CD4-positive, alpha-beta T cell (primary cell): ENCODE measurements at places on chromosomes 2 and 18. TPM values are rescaled to one million over a fixed set of nuclear protein-coding genes. Genes with fewer than 3 reads are reported as not detected.

The GPR45 gene
- not detected for total RNA-seq

The FAM228A gene
- 0.20 TPM for total RNA-seq

The MAPRE3 gene
- 3.4 TPM for total RNA-seq

The MALL gene
- total RNA-seq = not detected

The PJVK gene
- total RNA-seq = 3.8 TPM

The CIB4 gene
- not detected for total RNA-seq

The SRD5A2 gene
- not detected for total RNA-seq

The COLEC12 gene
- not detected for total RNA-seq

The SCN9A gene
- total RNA-seq = 0.17 TPM

The NGEF gene
- total RNA-seq = not detected

The DUSP2 gene
- total RNA-seq = 728 TPM

The CD28 gene
- total RNA-seq = 130 TPM

The GNLY gene
- total RNA-seq = 45.1 TPM

The CASP10 gene
- total RNA-seq = 13.7 TPM

The C1GALT1C1L gene
- total RNA-seq = not detected

The SPDYA gene
- 12.8 TPM for total RNA-seq

The NDC80 gene
- total RNA-seq = 6.3 TPM

The SLC14A1 gene
- 5.2 TPM for total RNA-seq

The MAL gene
- 102 TPM for total RNA-seq

The IL36RN gene
- total RNA-seq = not detected

The ACVR1C gene
- 5.2 TPM for total RNA-seq

The RAX gene
- total RNA-seq = not detected

The AQP12B gene
- total RNA-seq = not detected

The FHL2 gene
- total RNA-seq = 0.42 TPM

The SERPINB3 gene
- total RNA-seq = not detected

The GULP1 gene
- total RNA-seq = not detected

The SMYD1 gene
- total RNA-seq = not detected

The SAG gene
- 0.03 TPM for total RNA-seq

The STAT4 gene
- 77.1 TPM for total RNA-seq

The MSH2 gene
- 8.2 TPM for total RNA-seq

The PNKD gene
- 10.6 TPM for total RNA-seq

The LAMA1 gene
- not detected for total RNA-seq

The CXCR4 gene
- 1,661 TPM for total RNA-seq

The RNU2-63P gene
- total RNA-seq = 2.6 TPM

The ZNF236 gene
- 25.7 TPM for total RNA-seq

The ASPRV1 gene
- 0.96 TPM for total RNA-seq

The PLEK gene
- total RNA-seq = 6.3 TPM

The EFR3B gene
- not detected for total RNA-seq

The B3GNT7 gene
- 0.38 TPM for total RNA-seq

The CCDC93 gene
- total RNA-seq = 64.5 TPM

The BBS5 gene
- 2.1 TPM for total RNA-seq

The STEAP3 gene
- not detected for total RNA-seq

The LYPD1 gene
- total RNA-seq = not detected

The KCTD1 gene
- 1.1 TPM for total RNA-seq

The NYAP2 gene
- total RNA-seq = not detected
